ENCODE measurements at places on chromosomes 11 and 22. TPM values are rescaled to one million over a fixed set of nuclear protein-coding genes. Genes with fewer than 3 reads are reported as not detected.
A peak's percentile ranks its signal among the peaks of the same experiment; 100 is the strongest.

DNA sequence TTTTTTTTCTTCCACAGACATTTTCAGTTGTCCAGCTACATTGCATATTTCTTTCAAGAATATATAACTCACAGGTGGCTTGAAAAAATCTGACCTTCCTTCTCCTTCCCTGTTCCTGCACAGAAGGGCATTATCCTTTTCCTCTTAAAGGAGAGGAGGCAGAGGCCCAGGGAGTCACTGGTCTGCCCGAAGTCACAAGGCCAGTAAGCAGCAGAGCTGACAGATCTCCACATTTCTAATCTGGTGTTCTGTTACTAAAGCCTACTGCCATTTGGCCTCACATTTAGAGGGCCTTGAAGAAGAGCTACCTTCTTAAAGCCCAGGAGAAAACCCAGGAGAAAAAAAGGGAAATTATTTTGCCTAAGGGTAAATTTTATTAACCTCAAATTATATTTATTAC lies 12.3 kb downstream of the ENDOD1 start:
- no peak for DNase-seq
- no peak overlapping the region for H3K27ac ChIP-seq
- H3K36me3 ChIP-seq: peaks cover 4% of the 10 kb centered on the region
- no peaks in the 10 kb centered on the region for H3K27me3 ChIP-seq
- H3K4me3 ChIP-seq: no peak overlapping the region
- H3K4me1 ChIP-seq: no peaks in the 10 kb centered on the region

DNA sequence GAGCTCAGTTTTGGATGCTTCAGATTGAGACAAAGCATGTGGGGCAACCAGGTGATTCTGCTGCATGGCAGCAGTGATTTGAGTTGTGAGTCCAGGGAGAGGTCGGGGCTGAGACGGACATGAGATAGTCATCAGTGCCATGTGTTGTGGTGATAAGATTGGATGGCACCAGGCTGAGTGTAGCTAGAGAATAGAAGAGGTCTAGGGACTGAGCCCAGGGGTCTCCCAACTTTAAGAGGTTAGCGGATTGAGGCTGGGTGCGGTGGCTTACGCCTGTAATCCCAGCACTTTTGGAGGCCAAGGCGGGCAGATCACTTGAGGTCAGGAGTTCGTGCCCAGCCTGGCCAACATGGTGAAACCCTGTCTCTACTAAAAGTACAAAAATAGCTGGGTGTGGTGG lies 6.3 kb upstream of the CTSD start:
- no peaks in the 10 kb centered on the region for H3K36me3 ChIP-seq
- H3K4me1 ChIP-seq: peaks cover 8% of the 10 kb centered on the region
- no peak for DNase-seq
- no peak overlapping the region for H3K4me3 ChIP-seq
- no peaks in the 10 kb centered on the region for H3K27me3 ChIP-seq

GRCh38 chr22:23121424-23121823 lies 20.4 kb downstream of the RSPH14 start:
- DNase-seq: no peak
- no peaks in the 10 kb centered on the region for H3K27me3 ChIP-seq
- H3K27ac ChIP-seq: no peak overlapping the region
- no peak overlapping the region for H3K4me3 ChIP-seq
- H3K4me1 ChIP-seq: no peaks in the 10 kb centered on the region
- no peaks in the 10 kb centered on the region for H3K36me3 ChIP-seq

DNA sequence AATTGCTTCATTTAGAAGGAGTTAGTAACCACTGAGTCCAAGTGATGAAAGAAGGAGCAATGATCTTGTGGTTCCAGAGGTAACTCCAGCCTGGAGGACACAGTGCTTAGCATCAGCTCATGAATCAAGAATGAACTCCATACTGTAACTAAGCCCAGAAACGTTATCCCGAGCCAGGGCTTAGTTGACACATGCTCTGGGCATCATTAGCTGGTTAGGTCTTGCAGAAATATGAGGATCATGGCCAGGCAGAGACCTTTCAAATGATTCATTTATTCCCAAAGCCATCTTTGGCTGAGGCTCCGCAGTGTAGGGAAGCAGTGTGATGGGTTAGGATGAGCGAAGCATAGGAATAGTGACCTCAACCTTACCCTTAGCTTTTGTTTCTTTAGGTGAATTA lies 277.4 kb downstream of the FAM76B start:
- H3K27ac ChIP-seq: peak overlapping the region; percentile 32
- no peaks in the 10 kb centered on the region for H3K36me3 ChIP-seq
- no peaks in the 10 kb centered on the region for H3K4me1 ChIP-seq
- no peak overlapping the region for H3K4me3 ChIP-seq

DNA sequence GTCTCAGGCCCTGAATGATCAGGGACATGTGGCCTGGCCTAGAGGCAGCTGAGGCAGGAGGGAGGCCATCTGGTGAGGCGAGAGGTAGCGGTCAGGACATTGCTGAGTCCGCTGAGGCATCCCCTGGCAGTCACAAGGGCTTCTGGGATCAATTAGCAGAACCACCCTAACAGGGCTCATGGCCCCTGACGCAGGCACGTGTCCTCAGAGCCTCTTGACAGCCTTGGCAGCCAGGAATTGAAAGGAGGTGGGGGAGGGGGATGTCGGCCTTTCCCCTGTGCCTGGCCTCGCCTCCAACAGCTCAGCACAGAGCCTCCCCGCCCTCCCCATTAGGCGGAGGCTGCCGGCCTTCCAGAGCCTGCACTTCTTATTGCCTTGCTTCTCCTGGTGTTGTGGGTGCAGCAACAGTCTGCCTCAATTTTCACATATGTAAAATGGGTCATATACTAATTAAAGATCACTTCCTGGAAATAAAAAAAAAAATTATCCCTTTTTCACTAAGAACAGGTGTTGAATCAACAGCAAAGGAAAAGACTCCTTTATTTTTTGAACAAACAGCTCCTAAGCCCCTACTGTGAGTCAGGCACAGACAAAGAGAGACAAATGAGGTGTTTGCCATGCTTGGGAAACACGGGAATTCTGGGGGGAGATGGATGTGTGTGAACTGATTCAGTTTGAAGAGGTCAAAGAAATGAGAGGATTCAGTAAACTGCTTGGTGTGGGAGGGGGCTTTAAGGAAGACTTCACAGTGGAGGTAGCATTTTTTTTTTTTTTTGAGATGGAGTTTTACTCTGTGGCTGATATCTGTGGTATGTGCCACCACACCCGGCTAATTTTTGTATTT lies 55.3 kb downstream of the NFAM1 start:
- no peaks in the 10 kb centered on the region for H3K27me3 ChIP-seq
- no peaks in the 10 kb centered on the region for H3K4me1 ChIP-seq

DNA sequence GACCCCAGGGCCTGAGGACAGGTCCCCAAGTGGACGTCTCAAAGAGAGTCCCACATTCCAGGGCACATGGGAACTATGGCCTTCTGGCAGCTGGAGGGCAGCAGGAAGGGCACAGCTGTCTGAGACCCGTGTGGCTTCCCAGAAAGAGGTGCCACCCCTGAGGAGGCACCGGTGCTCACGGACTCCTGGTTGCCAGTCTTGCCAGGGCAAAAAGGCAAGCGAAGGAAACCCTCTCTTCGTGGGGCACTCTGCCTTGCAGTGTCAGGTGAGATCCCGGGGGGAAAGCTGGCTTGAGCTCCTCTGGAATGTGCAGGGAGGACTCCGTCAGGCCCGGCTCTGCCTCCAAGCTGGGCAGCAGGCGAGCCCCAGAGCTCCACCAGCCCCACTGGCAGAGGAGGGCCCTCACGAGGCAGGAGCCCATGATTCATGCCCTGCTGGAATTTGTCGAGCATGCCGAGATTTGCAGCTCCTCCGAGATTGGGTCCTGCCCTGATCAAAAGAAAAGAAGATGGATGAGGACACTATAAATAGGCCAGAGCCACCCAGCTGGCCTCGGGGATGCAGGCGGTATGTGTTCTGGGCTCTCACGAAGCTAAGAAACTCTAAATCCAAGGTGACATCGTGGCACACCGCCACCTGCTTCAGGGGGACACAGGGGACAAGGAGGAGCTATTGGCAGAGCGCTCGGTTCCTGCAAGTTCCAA lies 9.9 kb upstream of the CELSR1 start:
- no peaks in the 10 kb centered on the region for H3K27me3 ChIP-seq
- no peaks in the 10 kb centered on the region for H3K36me3 ChIP-seq
- DNase-seq: no peak
- no peak overlapping the region for H3K4me3 ChIP-seq
- peak overlapping the region; percentile 63 for H3K27ac ChIP-seq

- H3K4me3 ChIP-seq: no peak overlapping the region
- H3K4me1 ChIP-seq: no peaks in the 10 kb centered on the region
- no peaks in the 10 kb centered on the region for H3K36me3 ChIP-seq
Measured at GRCh38 chr22:22881116-22882000, 6.3 kb upstream of the IGLL5 start.

- H3K27ac ChIP-seq: peak overlapping the region; percentile 72
- peaks cover 18% of the 10 kb centered on the region for H3K4me1 ChIP-seq
- no peaks in the 10 kb centered on the region for H3K27me3 ChIP-seq
- peaks cover 40% of the 10 kb centered on the region for H3K36me3 ChIP-seq
Measured at GRCh38 chr11:67303835-67304411, 593 bp downstream of the SSH3 start.

- no peak for DNase-seq
- H3K36me3 ChIP-seq: peaks cover 31% of the 10 kb centered on the region
- H3K4me1 ChIP-seq: peaks cover 46% of the 10 kb centered on the region
- H3K4me3 ChIP-seq: no peak overlapping the region
- H3K27ac ChIP-seq: no peak overlapping the region
Measured at GRCh38 chr11:114230031-114230704, 66.0 kb upstream of the NNMT start.

- no peak for DNase-seq
- H3K4me1 ChIP-seq: no peaks in the 10 kb centered on the region
- no peaks in the 10 kb centered on the region for H3K36me3 ChIP-seq
- no peak overlapping the region for H3K4me3 ChIP-seq
- H3K27ac ChIP-seq: no peak overlapping the region
Measured at GRCh38 chr11:87675993-87676392, 499.2 kb downstream of the RAB38 start.

- no peaks in the 10 kb centered on the region for H3K27me3 ChIP-seq
- no peak overlapping the region for H3K4me3 ChIP-seq
- H3K4me1 ChIP-seq: peaks cover 29% of the 10 kb centered on the region
- H3K27ac ChIP-seq: no peak overlapping the region
- no peaks in the 10 kb centered on the region for H3K36me3 ChIP-seq
Measured at GRCh38 chr11:94776351-94777321, 8.5 kb downstream of the AMOTL1 start.

DNA sequence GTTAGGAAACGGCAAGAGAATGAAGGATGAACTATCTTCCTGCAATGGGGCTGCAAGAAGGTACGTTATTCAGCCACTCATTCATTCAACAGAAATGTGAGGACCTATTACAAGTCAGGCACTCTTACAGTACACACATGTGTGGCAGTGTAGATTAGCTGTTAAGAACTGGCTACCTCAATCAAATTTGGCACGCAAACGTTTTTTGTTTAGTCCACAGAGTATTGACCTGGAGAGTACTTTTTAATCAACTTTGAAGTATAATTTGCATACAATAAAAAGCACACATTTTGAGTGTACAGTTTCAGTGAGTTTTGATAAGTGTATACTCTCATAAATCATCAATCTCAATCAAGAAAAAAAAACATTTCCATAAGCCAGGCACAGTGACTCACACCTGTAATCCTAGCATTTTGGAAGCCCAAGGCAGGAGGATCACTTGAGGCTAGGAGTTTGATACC lies 24.2 kb downstream of the MRTFA start:
- H3K27ac ChIP-seq: no peak overlapping the region
- H3K4me3 ChIP-seq: no peak overlapping the region
- DNase-seq: no peak
- no peaks in the 10 kb centered on the region for H3K4me1 ChIP-seq

DNA sequence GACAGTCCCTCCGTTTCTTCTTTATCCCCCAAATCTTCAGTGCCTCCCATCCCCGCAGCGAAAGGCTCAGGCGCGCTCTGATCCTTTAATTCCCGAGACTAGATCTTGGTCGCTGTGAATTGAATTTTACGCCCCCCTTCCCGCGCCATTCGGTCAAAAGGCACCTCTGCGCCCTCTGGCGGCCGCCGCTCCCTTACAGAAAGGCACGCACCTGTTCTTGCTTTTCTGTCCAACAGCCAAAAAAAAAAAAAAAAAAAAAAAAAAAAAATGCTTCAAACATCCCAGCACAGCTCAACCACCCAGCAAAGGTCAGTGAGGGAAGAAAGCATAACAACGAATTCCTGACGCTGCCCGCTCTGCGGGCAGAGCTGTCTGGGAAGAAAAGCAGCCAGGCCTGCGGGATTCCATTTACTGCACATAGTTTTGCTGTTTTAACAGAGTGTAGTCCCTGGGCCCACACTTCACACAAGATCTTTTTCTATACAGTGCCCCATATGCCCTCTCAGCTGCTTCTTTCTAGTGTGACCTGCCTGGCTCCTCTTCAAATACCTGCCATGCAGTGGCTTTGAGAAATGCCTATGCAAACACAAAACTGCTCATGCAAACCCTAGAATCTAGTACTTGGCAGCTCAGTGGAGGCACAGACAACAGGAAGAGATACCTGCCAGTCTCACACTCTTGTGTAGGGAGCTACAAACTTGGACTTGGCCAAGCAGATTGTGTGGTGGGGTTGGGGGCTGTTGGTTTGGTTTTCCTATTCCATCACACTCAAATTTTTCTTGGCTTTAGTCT lies 1.3 kb upstream of the ESAM start:
- peaks cover 3% of the 10 kb centered on the region for H3K4me1 ChIP-seq
- no peaks in the 10 kb centered on the region for H3K27me3 ChIP-seq
- peak overlapping the region; percentile 79 for H3K27ac ChIP-seq
- peak overlapping the region; percentile 67 for H3K4me3 ChIP-seq
- no peak for DNase-seq

DNA sequence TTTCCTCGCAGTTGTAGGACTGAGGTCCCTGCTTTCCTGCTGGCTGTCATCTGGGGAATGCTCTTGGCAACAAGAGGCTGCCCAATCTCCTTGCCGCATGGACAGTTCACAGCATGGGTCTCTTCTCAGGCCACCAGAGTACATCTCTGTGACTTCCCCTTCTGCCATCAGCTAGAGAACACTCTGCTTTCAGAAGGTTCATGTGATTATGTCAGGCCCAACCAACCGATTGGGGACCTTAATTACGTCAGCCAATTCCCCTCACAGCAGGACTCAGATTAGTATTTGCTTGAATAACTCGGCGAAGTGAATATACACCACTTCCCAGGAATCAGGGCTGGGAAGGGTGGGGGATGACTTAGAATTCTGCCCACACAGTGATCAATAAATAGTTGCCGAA lies 61.9 kb upstream of the CSNK2A3 start:
- H3K4me3 ChIP-seq: no peak overlapping the region
- no peaks in the 10 kb centered on the region for H3K36me3 ChIP-seq
- H3K27me3 ChIP-seq: no peaks in the 10 kb centered on the region
- peaks cover 23% of the 10 kb centered on the region for H3K4me1 ChIP-seq

The SCT gene
- not detected for total RNA-seq

The OR5A1 gene
- total RNA-seq: not detected

The CCS gene
- total RNA-seq: 50.4 TPM

The MOV10L1 gene
- not detected for total RNA-seq

The MYEOV gene
- total RNA-seq: not detected

The OR10G6 gene
- total RNA-seq: not detected

The PATE4 gene
- not detected for total RNA-seq

The TRIM49 gene
- total RNA-seq: not detected

The ZFTA gene
- 34.7 TPM for total RNA-seq
